ENCODE measurements at places on chromosomes 5 and 9.

DNA sequence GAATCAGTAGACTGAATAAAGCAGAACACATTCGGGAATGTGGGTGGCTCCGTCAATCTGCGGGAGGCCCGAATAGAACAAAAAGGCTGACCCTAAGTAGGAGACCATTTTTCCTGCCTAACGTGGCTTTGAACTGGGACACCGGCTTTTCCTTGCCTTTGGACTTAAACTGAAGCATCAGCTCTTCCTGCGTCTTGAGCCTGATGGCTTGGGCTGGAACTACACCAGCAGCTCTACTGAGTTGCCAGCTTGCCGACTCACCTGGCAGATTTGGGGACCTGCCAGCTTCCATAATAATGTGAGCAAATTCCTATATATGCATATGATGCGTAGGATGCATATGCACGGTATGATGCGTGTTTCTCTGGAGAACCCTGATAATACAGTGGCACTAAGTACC lies 111.3 kb downstream of the DAPK1 start:
- no peak for DNase-seq

DNA sequence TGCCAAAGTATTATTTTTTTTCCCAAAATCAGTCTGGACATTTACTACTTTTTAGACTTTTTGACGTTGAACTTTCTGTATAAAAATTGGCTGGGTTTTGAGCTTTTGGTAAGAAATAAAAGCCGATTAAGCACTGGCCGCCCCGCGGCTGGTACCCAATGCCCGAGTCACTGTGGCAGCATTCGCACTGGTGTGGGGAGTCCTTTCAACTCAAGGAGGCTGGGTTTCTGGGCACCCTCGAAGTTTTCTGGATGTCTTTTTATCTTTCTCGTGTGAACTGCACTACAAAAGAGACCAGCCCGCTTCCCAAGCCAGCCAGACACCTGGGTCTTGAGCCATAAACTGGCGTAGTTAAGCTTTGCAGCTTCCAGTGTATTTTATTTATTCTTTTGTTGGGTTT lies 72.0 kb upstream of the OTULINL start:
- no peak for DNase-seq

DNA sequence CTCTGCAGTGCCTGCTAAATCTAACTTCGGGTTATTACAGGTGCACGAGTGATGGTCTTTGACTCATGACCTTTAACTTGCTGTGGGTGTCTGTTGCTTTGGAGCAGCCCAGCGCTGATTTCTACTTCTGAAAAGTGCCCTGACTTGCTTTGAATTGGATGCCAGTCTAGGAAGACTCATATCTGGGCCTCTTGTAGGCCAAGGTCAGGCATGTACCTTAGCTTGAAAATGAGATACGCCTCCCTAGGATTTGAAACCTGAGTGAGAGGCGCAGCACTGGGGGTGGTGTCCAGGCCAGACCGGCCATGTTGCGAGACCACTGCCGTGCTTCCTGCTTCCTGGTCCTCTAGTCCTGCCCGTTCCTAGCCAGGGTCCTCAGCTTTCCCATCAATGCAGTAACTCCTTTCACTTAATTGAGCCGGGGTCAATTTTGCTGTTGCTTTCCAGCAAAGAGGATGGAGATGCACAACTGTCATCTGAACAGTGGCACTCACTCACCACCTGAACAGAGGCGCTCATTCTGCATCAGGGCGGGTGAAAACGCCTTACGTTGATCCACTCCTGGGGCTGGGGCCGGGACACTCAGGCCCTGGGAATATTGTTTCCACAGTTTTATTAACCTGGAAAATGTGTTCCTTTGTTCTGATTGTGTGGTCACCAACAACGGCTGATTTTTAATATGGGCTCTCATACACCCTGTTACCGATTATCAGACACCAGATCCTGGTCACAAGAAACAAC lies 14.3 kb downstream of the PCAT7 start:
- no peak for DNase-seq

GRCh38 chr5:36679221-36679989 lies 73.0 kb downstream of the SLC1A3 start:
- no peak for DNase-seq

DNA sequence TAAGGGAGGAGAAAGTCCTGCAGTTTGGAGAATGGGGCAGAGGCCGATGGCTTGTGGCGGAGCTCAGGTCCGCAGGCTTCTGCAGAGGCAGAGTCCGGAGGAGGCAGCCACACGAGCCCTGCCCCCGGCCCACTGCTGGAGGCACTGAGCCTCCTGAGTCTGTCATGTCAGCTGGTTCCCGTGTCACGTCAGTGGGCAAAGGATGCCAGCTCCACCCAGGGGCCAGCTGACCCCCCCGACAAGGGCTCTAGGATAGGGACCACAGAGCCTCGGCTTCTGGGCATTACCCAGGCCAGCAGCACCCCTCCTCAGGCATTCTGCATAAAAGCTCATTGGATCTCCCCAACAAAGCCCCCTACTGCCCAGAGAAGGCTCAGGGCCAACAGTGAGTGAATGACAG lies 8.5 kb downstream of the SH3PXD2B start:
- DNase-seq, result no peak

DNA sequence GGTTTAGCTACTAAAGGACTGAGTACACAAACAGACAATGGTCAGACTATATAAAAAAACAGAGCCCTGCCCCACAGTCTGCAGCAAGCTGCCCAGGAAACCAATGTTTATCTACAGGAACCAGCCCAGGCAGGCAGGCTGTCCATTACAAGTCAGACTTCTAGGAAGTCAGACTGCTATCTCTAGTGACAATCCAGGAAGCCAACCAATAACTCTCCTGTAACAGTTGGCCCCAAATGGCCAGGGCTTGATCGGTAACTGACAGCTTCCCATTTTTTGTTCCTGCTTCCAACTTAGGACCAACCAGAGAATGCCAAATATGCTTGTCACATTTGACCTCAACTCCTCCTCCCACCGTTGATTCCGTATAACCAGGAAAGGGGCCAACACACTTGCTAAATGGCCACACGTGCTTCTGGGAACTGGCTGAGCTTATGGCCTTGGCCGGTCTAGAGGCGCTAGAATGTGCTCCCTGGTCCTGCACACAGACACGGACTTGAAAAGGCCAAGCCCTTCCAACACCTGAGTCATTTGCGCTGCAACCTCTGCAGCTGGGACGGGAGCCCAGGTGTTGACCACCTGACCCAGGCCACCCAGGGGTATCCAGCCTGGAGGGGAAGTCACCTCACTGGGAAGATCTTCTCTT lies 79.6 kb upstream of the CDK20 start:
- DNase-seq, result peak; percentile 63

- no peak for DNase-seq
Measured at GRCh38 chr5:178576591-178577351, 13.4 kb downstream of the COL23A1 start.

DNA sequence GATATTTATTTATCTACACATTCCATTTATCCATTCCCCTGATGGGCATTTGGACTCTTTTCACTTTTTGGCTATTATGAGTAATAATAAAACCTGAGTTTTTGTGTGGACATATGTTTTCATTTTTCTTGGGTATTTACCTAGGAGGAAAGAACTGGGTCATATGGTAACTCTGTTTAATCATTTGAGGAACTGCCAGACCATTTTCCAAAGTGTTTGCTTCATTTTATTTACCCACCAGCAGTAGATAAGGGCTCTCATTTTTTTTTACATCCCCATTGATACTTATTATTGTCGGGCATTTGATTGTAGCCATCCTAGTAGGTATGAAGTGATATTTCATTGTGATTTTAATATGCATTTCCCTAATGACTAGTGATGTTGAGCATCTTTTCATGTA lies 7.7 kb upstream of the PTPDC1 start:
- no peak for DNase-seq

DNA sequence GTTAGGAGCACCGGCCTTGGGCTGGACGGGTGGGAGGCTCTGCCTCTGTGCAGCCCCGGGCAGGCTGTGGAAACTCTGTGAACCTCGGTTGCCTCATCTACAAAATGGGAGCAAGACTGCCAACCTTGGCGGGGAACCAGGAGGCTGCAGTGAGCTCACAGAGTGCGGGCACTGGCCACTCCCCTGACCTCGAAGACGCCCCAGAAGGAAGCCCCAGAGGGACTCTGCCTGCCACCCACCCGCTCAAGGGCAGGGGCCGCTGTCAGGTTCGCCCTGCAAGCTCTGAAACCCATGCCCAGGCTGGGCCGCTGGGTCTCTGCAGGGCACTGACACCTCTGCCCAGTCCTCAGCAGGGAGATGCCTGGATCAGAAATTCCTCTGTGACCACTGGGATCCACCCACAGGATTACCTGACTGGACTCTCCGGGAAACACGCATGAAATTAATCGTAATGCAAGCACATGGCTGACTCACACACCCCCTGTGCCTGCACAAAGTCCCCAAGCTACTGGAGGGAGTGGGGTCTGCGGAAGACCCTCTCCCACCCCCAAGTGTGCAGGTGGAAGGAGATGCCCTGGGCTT lies 7.4 kb downstream of the CCDC187 start:
- no peak for DNase-seq

DNA sequence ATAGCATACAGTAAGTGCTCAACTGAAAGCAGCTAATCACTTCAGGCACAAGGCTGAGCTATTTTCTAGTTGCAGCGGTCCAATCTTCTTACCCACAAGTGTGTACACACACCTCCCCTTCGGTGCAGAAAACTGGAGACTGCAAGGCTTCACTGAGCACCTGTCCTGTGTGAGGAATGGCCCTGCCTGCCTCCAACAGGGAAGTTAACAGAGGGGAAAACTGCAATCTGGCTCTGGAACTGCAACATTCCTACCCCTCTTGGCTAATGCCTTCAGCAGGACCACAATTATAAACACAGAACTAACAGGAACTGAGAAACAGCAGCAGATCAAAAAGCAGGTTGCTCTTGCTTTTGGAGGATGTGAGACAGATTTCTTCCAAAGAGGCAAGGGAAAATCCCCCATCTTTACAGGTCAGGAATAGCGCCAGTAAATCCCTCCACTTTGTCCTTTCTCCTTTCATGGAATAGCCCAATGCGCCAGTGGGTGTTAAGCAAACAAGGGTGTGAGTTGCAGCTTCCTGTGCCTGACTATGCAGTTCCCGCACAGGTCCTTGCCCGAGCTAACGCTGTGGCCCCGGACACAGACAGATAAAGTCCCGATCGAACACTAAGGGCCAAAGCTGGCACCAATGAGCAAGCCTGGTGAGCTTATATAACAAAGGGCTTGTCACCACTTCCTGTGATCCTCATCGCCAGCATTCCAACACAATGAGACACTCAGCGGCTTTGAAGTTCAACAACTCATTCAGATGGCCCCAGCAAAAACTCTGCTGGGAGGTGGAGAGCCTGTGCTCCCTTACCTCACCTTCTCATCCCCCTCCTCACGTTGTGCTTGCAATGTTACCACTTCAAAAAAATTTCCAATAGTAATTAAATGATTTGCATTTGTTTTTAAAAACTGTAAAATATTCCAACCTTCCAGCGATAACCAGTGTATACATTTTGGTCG lies 21.5 kb downstream of the SHB start:
- DNase-seq, result peak; percentile 89

DNA sequence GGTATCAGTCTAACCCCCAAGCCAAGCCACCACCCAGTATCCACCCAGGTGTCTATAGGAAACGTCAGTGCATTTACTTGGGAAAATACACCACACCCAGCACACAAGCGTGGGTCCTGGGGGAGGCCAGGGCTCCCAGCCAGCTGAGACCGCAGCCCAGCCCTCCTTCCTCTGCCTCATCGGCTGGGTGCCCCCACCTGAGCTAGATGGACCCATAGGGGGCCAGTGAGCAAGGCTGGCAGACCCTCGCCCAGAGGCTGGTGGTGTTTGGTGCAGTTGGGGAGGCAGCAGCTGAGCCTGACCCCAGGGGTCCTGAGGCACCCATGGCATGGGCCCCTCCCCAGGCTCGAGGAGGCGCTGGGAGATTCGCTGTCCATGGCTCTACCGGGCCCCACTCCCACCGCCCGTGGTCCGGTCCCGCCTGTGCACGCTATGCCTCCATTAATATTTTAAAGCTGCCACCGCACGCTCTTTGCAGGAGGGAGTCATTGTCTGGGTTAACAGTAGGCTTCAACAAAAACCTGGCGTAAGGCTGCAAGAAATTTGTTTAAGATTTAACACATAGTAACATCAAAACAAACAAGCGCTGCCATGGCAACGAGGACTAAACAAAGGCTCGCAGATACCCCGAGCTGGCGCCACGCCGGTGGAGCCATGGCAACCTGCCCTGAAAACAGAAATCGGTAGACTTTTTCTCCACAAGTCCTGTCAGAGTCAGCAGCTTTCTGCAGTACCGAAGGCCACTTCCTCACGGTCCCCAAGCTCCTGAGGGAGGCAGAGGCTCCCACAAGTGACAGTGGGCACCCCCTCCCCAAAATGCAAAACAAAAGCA lies 20.6 kb downstream of the TPPP start:
- DNase-seq, result peak; percentile 65

GRCh38 chr9:129068110-129068509 lies 12.8 kb upstream of the DOLPP1 start:
- DNase-seq, result no peak

GRCh38 chr9:18405240-18405639 lies 68.7 kb upstream of the ADAMTSL1 start:
- no peak for DNase-seq

GRCh38 chr9:138021251-138022056 lies 143.9 kb downstream of the CACNA1B start:
- no peak for DNase-seq

DNA sequence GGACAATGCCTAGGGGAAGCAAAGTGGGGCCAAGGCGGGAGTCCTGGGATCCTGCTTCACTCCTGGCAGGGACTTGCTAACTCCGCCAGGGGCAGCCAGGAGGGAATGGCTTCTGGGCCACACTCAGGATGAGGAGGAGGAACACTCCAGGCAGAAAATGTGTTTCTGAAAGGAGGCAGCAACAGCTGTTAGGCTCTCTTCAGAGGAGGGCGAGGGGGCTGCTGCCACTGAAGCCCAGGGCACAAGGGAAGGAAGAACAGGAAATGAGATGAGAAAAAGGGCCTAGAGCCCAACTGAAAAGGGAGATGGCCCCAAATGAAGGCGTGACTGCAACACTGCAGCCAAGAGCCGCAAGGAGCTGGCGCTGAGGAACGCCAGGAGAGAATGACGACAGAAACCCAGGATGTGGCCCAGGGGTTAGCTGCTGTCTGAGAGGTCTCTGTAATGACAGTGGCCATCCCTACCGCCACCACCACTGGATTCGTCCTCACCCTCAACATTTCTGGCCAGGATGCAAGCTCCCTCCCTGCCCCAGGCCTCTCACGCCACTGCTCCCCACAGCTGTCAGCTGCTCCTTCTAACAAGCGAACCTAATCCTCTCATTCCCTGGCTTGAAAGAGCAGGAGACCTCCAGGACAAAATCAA lies 15.8 kb downstream of the PSMB7 start:
- no peak for DNase-seq

DNA sequence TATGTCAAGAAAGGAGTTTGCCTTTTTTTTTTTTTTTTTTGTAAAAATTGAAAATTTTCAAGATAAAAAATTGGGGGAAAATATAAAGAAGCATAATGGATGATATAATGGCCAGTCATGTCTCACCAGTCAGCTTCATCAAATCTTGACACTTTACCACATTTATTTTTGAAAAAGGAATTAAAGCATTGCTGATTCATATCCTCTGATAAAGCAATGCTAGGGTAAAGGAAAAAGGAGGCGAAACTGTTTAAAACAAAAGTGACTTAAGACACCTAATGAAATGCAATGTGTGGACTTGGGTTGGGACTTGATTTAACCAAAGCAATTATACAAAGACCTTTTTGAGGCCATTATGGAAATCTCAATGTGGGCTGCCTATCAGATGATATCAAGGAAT lies 208.5 kb downstream of the ARHGAP26 start:
- DNase-seq, result no peak
